Right ventricle myocardium superior (tissue), 1 donor: ENCODE measurements at places on chromosomes 1 and 21. TPM values are rescaled to one million over a fixed set of nuclear protein-coding genes. Genes with fewer than 3 reads are reported as not detected.

GRCh38 chr1:52867087-52867863, 24.7 kb downstream of the ZYG11A start:
- no peak for DNase-seq

TCHH gene
- total RNA-seq: not detected

- no peak for DNase-seq
These were observed 146.4 kb downstream of the EVI5 start for GRCh38 chr1:92638498-92638897.

GRCh38 chr1:154938604-154939399, 2.3 kb upstream of the PMVK start:
- no peak for DNase-seq

DNA sequence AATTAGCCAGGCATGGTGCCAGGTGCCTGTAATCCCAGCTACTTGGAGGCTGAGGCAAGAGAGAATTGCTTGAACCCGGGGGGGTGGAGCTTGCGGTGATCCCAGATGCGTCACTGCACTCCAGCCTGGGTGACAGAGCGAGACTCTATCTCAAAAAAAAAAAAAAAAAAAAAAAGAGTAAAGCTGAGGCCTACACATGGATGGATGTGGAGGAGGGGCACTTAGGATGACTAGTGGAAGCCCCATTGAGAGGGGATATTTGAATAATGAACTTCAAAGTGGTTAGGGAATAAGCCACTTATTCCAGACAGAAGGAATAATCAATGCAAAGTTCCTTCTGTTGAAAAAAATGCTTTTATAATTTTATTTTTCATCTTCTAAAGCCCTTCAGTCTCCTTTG, 51.4 kb downstream of the PTBP2 start:
- no peak for DNase-seq

ANKRD34A gene
- total RNA-seq: 0.59 TPM

DNA sequence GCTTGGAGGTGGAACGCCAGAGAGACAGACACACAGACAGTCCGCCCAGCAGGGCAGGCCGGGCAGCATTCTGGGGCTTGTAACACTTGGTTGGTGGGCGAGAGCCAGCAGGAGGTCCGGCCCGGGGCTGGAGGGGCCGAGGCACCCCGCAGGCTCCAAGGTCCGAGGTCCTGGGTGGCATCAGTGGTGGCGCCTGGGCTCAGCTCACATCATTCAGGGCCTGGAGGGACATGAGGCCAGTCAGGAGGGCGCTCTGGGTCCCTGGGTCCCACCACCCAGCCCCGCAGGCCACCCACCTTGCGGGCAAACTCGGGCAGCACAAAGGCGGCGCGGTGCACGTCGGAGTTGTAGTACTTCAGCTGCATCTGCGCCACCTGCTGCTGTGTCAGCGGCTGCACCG, 5.2 kb downstream of the SRM start:
- no peak for DNase-seq

PCNT gene
- 28.9 TPM for total RNA-seq

- DNase-seq: no peak
These were observed 4.1 kb downstream of the SFT2D2 start for GRCh38 chr1:168229893-168230292.

OLIG1 gene
- 0.59 TPM for total RNA-seq

BRDT gene
- total RNA-seq: not detected

- no peak for DNase-seq
These were observed 22.1 kb downstream of the LRRC52 start for GRCh38 chr1:165565751-165566490.

GRCh38 chr1:199033661-199034060, 394.8 kb downstream of the PTPRC start:
- no peak for DNase-seq

DIRAS3 gene
- 22.9 TPM for total RNA-seq

DNA sequence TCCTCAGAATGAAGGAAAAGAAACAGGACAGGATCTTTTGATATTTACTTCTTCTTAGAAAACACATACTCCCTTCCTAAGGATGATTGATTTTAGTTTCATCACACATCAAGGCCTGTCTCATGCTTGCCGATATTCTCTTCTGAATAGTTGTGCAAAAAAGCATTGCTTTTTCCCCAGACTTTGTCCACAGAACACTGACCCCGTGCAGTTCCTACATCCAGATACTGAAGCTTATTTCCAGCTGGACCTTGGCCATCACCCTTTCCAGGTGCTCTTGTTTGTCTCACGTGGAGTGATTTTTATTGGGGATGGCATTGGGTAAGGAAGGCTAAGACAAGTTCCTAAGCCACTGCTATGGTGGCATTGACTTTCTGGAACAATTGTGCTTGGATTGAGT, 197.3 kb upstream of the HOOK1 start:
- no peak for DNase-seq

ITLN2 gene
- not detected for total RNA-seq

- DNase-seq: no peak
These were observed 363.1 kb downstream of the PLPP3 start for GRCh38 chr1:56216218-56216617.

MEGF6 gene
- total RNA-seq: 7.3 TPM

GRCh38 chr1:79431340-79431739, 424.8 kb upstream of the ADGRL4 start:
- no peak for DNase-seq

PTGS2 gene
- 1.0 TPM for total RNA-seq

GRCh38 chr1:213492161-213493041, 441.4 kb downstream of the RPS6KC1 start:
- no peak for DNase-seq

OR2L13 gene
- not detected for total RNA-seq

GRCh38 chr1:211527006-211527405, 35.0 kb upstream of the RD3 start:
- no peak for DNase-seq

DNA sequence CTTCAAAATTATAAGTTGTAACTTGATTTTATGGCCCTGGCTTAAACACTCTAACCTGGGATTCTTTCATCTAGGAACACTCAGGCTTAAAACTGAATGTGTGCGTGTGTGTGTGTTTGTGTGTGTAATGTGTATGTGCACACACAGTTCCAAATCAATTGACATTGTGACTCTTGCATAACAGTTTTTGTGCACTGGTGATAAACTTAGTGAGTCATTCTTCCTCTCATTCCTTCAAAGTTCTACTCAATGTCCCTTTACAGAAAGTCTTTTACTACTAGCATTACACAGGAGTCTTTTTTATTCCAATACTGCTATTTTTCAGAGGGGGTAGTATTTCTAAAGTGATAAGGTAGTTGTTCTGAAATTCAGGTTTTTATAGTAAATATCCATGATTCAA, 943.6 kb downstream of the KCNT2 start:
- DNase-seq: no peak

C1orf87 gene
- total RNA-seq: not detected

DNA sequence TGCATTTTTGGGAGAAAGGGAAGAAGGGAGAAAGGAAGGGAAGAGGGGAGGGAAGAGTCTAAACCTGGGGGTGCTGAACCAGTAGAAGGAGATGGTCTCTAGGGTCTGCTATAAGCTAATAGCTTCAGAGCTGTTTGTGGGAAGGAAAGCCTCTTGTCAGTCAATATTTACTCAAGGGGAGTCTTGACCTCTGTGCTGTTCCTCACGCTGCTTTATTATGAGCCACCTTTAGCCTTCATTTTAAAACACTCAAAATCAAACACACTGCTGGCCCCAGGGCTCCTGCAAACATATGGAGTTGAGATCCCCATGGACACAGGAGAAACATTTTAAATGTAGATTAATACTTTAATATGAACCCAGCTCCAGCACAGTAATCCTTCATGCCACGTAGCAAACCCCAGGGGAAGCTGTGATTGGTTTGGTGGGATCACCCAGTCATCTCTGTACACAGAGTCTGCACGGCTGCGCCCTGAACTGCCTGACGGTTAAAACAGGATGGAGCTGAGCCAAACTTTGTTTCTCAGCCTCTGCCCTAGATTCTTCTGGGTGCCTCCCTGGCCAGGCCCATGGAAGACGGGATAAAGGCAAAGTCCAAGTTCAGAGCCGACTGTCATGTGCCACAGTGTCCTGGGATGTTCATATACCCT, 40.2 kb upstream of the VWA5B1 start:
- DNase-seq: no peak

KLHL12 gene
- 19.4 TPM for total RNA-seq

DNA sequence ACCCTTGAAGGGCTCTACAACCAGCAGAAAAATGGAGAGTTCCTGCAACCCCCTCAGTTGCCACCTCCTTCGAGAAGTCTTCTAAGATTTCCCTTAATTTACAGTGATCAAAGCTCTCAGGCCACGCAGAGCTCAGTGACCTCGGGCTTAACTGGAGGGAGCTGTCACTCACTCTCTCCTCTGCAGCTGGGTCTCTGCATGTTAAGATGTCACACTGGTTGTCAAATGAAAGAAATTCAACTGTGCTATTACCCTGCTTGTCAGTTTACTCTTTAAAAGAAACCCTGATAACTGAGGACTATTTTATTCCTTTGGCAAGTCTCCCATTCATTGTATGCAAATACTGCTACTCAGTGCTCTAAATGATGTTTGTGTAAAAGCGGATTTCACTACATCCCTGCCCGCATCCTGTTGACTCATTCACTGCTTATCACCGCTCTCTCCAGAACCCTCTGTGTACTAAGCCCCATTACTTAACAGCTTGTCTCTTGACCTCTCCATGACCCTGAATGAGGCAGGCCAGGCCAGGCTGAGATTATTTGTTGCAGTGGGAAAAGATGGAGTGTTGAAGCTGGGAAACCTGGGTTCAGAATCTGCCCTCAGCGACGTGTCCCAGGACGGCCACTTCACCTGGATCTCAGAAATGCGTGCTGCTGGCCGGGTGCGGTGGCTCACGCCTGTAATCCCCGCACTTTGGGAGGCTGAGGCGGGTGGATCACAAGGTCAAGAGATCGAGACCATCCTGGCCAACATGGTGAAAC, 13.7 kb downstream of the DHRS3 start:
- no peak for DNase-seq

DNA sequence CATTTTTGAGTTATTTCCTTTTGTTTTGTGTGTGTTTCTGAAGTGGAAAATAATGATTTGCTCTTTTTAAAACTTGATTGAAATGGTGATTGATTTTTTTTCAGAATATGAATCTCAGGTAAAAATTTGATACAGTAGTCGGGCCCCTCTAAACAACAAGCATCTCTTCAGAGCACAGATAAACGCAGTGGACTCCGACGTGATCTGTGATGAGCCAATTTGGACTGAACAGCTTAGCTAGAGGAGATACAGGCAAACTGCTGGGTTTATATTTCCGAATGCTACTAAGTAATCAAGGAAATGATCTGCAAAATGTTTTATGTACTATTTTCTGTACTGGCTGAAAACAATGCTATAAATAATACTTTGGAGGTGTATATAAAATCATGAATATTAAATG, 705.7 kb upstream of the RGS18 start:
- DNase-seq: no peak

GSTM3 gene
- 112 TPM for total RNA-seq

KCNE2 gene
- total RNA-seq: not detected

GRCh38 chr21:43015906-43016540, 41.7 kb downstream of the PKNOX1 start:
- DNase-seq: no peak

GRCh38 chr1:204975568-204976235, 67.3 kb upstream of the CNTN2 start:
- DNase-seq: peak; percentile 54

GRCh38 chr21:33817663-33818451, 97.7 kb downstream of the ATP5PO start:
- no peak for DNase-seq

LRRIQ3 gene
- 0.43 TPM for total RNA-seq

KIF17 gene
- total RNA-seq: 5.2 TPM

DNA sequence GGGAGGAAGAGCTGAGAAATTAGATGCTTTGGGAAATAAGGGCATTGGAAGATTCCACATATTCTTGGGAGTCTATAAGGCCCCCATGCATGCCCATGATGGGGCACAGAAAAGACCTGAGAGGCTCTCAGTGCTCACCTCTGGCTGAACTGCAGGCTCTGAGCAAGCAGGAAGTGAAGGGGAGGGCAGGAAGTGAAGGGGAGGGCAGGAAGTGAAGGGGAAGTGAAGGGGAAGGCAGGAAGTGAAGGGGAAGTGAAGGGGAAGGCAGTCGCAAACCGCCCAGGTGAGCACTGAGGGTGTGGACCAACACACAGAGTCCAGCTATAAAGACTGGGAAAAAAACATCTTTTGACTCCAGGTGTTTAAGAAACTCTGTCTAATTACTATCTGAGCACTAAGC, 3.5 kb downstream of the KRTAP10-9 start:
- DNase-seq: no peak

- no peak for DNase-seq
These were observed 25.6 kb downstream of the LDLRAP1 start for GRCh38 chr1:25568834-25569596.

GRCh38 chr21:18498431-18498830, 94.8 kb upstream of the TMPRSS15 start:
- DNase-seq: no peak

EXOC8 gene
- 10.7 TPM for total RNA-seq

DNA sequence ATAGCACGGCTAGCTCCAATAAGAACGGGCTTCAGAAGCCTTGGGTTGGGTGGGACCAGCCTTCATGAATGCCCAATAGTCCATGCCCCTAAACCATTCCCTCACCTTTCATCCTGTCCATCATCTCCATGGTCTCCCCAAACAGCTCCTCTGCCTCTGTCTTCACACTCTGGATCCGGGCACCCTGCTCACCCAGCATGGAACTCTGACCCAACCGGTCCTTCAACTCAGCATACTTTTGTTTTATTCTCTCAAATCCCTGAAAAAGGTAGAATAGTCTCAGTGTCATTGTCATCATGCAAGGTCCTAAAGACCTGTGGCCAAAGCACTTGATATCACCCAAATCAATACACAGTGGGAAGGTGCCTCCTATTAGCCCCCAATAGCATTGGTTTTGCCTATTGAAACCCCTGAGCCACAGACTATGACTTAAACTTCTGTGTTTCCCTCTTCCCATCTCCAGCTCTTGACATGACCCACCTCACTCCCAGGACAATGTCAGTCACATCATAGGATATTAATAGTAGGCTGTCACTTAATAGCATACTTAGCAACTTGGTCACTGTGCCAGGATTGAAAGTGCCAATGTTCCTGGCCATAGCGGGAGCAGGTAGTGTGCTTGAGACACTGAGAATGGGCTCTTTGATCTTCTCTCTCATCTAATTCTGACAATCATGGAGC, 33.0 kb downstream of the CAMK1G start:
- DNase-seq: peak; percentile 45
